Esophagus muscularis mucosa (tissue), 4 donors: ENCODE measurements at places on chromosomes 11 and 22.
A peak's percentile ranks its signal among the peaks of the same experiment; 100 is the strongest.

GRCh38 chr11:120238968-120239620 is 846 bp upstream of the POU2F3 start:
- no peak for DNase-seq

- no peak for DNase-seq
These were observed 51.8 kb downstream of the TRAF6 start for GRCh38 chr11:36458129-36458915.

DNA sequence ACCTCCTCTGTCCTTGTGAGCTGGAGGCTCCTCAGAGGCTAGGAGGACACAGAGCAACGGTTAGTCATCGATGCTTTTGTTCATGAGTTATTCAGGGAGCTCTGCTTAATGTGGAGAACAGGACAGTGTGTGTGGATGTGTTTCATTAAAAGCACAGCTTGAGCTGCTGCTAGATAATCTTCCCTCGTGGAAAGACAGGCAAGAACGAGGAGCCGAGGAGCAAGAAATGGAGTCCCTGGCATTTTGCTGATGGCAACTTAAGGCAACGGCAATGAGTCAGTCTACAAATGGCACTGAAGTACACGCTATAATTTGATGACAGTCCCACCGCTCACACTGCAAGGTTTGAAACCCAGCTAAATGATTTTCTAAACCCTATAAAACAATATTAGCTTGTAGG is 106.2 kb downstream of the IGLL1 start:
- peak; percentile 37 for DNase-seq

DNA sequence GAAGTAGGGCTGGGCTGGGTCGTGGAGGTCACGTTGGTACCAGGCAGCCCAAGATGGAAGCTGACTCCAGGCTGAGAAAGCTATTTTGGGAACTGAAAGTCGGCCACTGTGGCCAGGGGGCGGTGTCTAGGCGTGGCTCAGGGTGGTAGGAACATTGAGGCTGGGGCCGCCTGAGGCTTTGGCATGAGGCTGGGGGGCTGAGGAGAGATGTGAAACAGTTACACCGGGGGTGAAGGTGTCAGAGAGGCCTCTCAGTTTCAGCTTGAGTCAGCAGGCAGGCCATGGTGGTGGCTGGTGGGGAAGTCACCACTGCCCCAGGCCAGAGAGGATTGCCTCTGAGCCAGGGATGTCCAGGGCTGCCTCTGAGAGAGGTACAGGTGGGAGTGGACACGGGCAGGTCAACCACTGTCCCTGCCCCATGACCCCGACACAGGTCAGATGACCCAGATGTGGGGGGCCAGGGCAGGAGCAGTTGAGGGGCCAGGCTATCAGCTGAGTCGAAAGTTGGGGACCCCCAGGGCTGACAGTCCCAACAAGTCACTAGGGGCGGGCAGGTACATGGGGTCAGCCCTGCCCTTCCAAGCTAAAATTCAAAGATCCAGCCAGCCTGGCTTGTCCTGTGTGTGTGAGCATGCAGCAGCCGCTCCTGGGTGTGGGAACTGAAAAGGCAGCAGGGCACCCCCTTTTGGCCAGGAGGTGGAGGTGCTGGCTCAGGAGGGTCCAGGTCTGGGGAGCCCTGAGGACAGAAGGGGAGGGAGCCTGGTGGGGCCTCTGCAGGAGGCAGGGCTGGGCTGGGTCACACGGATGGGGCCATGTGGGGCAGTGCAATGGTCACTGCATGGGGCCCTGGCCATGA is 7.2 kb downstream of the KCNK7 start:
- DNase-seq: no peak

DNA sequence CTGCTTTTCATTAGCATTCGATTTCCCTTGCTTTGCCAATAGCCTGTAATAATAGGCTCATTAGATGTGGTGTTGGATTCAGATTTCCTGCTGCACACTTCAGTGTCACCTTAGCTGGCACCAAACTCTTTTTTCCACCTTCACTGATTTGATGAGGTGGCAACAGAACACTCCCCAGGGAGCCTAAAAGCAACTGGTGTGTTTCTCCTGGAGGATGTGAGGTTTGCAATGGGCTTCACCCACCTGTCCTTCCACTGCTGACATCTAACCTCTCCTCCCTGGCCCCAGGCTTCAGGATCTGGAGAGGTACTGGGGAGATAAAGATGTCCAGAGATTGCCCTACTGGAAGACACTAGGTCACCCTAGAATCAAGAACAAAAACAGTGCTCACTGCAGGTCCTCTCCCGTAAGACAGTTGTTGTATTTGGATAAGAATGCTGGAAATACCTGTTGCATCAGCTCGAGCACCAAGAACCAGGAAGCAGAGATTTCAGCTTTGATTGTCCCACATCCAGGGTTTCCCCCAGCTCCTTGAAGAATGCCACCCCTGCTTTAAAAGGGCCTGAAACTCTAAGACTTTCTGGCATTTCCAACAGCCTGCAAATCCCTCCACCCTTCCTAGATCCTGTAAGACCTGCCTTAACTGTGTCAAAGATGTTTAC is 96.9 kb downstream of the SLC1A2 start:
- DNase-seq: no peak

GRCh38 chr11:116544721-116545120 is 228.1 kb downstream of the BUD13 start:
- DNase-seq: no peak

DNA sequence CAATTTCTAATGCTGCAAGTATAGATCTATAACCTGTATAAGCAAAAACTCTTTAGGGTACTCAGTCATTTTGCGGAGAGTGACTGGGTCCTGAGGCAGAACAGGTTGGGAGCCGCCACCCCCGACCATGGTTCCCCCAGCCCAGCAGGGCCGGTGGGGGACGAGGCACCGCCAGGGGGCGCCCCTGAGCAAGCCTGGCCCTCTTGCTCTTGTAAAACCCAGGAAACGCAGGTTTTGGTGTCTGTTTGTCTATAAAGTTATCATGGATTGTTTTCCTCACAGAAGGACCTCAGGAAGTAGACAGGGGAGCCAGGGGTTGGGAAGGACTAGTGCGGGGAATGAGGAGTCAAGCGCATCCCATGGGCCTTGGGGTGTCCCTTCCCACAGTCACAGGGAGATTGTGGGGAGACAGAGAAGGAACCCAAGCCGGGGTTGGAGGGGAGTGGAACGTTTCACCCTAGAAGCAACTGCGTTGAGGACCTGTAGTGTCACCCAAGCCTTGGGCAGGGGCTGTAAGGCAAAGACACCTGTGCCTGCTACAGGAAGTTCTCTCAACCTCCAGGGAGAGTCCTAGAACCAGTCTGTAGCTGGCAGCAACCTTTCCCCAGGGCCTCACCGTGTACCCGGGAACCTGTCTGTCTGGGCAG is 26.4 kb downstream of the KCTD17 start:
- DNase-seq: no peak

GRCh38 chr11:2419638-2420501 is 19.3 kb downstream of the TSSC4 start:
- peak; percentile 95 for DNase-seq

GRCh38 chr11:7416080-7416479 is 69.2 kb upstream of the OLFML1 start:
- DNase-seq: peak; percentile 24

- no peak for DNase-seq
These were observed 249.0 kb upstream of the KIRREL3 start for GRCh38 chr11:127249576-127249975.

DNA sequence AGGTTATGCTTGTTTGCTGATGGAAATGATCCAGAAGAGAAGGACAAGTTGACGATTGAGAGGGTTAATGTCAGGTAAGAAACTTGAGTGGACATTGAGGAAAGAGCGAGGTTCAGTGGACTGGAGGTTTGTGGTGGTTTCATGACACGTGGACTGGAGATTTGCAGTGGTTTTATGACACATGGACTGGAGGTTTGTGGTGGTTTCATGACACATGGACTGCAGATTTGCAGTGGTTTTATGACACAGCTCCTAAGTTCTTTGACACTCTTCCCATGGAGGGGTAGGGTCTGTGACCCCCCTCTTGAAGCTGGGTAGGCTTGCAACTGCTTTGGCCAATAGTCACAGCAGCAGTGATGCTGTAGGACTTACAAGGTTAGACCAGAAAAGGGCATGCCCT is 5.4 kb upstream of the MAPK8IP2 start:
- DNase-seq: no peak

GRCh38 chr22:38706901-38707195 is 1.1 kb downstream of the GTPBP1 start:
- DNase-seq: no peak

- DNase-seq: peak; percentile 92
These were observed 580 bp downstream of the ILK start for GRCh38 chr11:6604081-6604626.

DNA sequence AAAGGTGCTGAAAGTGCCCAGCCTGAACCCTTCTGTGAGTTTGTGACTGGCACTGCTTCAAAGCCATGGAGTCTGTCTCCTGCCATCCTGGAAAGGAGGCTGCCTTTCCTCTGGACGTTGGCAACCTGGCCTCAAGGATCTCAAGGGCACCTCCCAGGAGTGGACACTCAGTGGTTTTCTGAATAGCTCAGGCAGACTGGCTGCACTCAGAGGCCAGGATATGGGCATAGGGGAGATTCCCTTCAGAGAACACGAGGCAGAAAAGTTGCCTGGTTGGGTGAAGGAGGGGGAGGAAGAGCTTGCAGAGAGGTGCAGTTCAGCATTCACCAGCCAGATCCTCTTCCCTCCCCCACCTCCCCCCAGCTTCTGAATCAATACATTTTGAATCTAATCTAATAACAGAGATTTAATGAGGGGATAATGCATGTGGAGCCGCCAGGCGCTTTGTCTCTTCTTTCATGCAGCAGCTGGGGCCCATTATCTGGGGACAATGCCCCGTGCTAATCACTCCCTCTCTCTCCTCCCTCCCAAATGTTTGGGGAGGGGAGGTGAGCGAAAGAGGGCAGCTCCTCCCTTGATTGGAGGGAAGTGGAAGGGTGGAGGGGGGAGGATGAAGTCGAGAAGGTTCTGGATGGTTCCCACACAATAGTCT is 17.7 kb downstream of the HTR3A start:
- DNase-seq: no peak

DNA sequence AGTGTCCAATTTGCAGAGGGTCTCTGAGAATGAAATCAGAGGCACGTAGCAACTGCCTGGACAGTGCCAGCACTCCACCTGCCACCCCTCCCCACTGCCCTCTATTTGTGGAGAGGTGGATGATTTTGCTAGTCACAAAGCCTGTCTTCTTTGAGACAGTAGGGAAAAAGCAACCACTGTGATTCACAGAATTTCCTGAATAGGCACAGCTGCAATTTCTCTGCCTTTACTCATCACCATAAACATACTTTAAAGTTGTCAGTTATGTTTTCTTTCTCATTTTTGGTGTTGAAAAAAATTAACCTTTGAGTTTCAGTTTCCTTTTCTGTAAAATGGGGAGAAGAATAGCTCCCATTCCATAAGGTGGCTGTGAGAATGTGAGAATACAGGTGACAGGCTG is 134.3 kb downstream of the TEAD1 start:
- DNase-seq: no peak

DNA sequence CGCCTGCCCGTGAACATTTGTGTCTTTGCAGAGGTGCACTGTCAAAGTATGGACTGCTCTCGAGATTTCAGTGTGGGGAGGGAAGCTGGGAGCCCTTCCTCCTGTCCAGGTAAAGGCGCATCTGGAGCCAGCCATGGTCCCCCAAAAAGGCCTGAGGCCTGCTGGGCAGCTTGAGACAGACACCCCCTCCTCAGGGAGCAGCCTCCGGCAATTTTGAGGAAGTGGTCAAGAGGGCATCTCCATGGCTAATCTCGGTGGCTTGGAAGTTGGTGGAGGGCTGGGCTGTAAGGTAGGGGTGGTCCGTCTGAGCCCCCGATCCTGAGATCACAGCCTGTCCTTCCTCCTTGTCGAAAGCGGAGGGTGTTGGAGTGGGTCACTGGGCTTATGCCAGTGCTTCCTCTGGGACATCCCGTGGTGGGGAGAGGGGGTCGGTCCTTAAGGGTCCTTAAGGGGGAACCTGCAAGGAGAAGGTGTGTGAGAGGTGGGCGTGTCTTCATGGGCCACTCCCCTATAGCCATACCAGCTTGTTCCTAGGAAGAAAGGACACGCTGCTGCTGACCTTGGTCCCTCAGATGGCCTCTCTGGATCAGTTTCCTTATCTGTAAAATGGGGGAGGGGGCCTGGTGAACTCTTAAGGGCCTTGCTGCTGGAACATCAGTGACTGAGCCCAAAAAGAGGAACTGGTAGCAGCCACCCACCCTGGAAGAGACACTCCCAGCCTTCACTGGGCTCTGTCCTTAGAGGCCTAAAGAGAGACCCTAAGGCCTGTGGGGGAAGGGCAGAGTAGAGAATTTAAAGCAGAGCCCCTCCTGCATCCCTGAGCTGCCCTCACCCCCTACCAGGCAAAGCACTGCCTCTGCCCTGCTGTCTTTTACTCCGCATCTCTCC is 2.6 kb downstream of the KCNC1 start:
- no peak for DNase-seq

DNA sequence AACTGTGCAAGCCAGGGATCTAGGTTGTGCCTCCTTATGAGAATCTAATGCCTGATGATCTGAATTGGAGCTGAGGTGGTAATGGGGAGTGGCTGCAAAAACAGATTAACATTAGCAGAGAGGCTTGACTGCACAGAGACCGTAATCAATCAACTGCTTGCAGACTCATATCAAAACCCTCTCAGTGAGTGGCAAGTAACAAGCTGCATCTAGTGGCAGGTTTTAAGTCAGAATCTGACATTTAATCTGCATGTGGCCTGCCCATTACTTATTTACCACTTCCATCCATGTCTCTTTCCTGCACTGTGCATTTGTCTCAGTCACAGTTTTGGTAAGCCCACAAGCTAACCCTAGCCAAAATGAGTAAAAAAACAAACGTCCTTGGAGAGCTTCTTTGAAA is 11.2 kb downstream of the C11orf58 start:
- no peak for DNase-seq

GRCh38 chr11:117281869-117282268 is 9.3 kb upstream of the BACE1-AS start:
- no peak for DNase-seq

- no peak for DNase-seq
These were observed 11.3 kb downstream of the TRIM66 start for GRCh38 chr11:8671193-8671612.

DNA sequence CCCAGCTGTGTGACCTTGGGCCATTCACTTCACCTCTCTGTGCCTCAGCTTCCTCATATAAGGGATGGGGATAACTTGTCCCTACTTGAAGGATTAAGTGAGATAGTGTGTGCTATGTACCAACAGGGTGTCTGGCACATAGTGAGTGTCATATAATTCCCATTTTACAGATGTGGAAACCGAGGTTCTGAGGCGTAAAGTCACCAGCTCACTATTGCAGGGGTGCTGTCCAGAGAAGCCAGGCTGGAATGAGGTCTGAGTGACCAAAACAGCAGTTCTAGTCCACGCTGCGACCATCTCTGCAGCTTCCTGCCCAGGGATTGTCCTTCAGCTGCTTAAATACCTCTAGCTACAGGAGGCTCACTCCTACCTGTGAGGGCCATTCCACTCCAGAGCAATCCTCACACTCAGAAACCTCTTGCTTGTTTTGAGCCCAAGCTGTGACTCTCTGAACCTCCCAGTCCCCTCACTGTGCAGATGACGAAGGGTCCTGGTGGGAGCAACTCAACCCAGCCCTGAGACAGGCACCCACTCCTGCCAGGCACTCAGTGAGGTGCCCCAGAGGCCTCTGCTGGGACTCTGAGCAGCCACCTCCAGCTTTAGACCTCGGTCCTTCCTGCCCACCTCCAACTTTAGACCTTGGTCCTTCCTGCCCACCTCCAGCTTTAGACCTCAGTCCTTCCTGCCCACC is 5.8 kb downstream of the MB start:
- DNase-seq: no peak
